ENCODE measurements at places on chromosomes 16 and 17.
A peak's percentile ranks its signal among the peaks of the same experiment; 100 is the strongest.

- DNase-seq: no peak
These were observed 48.8 kb downstream of the DNAH3 start for GRCh38 chr16:21101631-21102420.

DNA sequence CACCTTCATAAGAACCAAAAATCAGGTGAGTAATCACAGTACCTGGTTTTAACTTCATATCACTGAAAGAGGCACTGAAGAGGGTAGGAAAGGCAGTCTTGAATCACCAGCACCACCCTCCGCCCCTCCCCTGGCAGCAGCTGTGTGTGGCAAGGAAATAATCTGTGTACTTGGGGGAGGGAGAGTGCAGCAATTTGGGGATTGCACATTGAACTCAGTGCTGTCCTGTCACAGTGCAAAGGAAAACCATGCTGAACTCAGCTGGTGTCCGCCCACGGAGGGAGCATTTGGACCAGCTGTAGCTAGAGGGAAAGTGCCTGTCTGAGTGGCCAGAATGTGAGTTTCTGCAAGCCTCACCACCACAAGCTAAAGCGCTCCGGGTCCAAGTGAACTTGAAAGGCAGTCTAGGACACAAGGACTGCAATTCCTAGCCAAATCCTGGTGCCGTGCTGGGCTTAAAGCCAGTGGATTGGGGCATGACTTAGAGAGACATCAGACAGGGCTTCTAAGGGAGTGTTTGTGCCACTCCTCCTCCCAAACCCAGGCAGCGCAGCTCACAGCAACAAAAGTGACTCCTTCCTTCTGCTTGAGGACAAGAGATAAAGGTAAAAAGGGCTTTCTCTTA is 39.7 kb upstream of the ALDH3A1 start:
- no peak for DNase-seq

- no peak for DNase-seq
These were observed 23.1 kb downstream of the LITAFD start for GRCh38 chr16:8905168-8905762.

GRCh38 chr17:27807567-27808470 is 7.5 kb upstream of the NOS2 start:
- DNase-seq: peak; percentile 42

DNA sequence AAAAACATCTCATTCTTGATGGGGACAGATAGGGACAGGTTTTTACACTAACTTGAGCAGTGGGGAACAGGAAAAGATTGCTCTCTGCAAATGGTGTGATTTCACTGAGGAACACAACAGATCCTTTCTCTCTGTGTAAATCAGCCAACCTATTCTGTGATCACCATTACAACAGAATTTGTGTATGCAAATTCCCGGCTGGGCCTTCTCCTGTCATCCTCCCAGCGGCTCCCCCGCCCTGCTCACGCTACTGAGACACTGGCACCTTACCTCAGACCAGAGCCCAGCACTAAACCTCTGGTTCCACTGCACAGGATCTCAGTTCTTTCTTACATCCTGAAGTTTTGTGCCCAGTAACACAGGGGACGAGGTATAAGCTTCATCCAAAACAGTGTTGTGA is 97.0 kb upstream of the FA2H start:
- no peak for DNase-seq

GRCh38 chr16:46911038-46911437 is 26.9 kb downstream of the GPT2 start:
- no peak for DNase-seq

- no peak for DNase-seq
These were observed 66.7 kb upstream of the TANC2 start for GRCh38 chr17:62899361-62899760.

- DNase-seq: peak; percentile 11
These were observed 14.2 kb downstream of the POLR3K start for GRCh38 chr16:38941-39892.

- no peak for DNase-seq
These were observed 3.8 kb upstream of the TLCD2 start for GRCh38 chr17:1713878-1714426.

DNA sequence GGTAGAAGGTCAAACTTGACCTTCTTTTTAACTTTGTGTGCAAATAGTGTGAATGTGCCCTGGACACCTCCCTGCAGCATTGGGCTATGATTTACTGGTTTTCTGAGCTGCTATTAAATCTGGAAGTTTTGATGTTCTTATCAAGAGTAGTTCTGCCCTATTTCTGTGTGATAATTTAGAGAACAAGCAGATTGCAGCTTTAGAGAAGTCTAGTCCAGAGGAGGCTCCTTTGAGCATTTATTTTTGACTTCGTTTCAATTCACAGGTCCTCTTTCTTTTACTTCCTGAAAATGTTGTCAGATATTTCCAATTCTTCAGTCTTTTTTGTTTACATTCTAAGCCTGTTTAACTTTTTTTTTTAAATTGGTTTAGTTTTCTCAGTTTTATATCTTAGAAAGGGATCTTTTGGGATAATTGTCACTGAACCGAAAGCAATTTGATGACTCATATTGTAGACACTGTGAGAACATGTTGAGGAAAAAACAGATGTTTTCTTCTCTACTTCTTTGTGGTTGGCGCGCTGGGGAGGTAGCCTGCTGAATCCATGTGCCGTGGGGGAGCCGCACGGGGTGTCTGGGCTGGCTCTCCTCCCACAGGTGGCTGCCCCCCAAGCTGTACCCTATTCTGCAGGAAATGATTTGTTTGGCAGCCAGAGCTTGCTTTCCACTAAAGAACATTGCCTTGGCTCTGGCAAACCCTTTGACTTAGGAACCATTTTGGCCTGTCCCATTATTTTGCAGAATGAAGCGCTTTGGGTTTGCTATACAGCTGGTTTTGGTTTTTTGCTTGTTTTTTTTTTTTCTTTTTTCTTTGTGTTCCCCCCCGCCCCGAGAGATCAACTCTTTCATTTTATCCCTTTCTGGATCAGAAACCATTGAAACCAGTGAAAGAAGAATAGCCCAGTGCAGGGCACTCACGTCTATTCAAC is 53.4 kb downstream of the MFSD11 start:
- no peak for DNase-seq

DNA sequence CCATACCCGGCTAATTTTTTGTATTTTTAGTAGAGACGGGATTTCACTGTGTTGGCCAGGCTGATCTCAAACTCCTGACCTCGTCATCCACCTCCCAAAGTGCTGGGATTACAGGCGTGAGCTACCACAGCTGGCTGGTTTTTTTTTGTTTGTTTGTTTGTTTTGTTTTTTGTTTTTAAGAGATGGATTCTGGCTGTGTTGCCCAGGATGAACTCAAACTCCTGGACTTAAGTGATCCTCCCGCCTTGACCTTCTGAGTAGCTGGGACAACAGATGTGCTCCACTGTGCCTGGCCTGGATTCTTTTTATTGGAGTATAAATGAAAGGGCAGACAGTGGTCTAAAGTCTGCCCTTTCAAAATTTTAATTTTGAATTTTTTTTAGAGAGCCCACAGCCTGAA is 44.7 kb downstream of the FOXK2 start:
- DNase-seq: no peak

GRCh38 chr16:67910158-67910557 is 17.1 kb downstream of the PSKH1 start:
- DNase-seq: no peak

DNA sequence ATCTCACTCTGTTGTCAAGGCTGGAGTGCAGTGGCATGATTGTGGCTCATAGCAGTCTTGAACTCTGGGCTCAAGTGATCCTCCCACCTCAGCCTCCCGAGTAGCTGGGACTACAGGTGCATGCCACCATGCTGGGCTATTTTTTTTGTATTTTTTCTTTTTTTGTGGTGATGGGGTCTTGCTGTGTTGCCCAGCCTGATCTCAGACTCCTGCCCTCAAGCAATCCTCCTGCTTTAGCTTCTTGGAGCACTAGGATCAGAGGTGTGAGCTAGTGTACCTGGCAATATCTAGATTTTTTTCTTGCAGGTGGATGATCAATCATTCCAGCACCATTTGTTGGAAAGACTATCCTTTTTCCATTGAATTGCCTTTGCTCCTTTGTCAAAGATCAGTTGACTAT is 52.8 kb upstream of the IL34 start:
- no peak for DNase-seq

DNA sequence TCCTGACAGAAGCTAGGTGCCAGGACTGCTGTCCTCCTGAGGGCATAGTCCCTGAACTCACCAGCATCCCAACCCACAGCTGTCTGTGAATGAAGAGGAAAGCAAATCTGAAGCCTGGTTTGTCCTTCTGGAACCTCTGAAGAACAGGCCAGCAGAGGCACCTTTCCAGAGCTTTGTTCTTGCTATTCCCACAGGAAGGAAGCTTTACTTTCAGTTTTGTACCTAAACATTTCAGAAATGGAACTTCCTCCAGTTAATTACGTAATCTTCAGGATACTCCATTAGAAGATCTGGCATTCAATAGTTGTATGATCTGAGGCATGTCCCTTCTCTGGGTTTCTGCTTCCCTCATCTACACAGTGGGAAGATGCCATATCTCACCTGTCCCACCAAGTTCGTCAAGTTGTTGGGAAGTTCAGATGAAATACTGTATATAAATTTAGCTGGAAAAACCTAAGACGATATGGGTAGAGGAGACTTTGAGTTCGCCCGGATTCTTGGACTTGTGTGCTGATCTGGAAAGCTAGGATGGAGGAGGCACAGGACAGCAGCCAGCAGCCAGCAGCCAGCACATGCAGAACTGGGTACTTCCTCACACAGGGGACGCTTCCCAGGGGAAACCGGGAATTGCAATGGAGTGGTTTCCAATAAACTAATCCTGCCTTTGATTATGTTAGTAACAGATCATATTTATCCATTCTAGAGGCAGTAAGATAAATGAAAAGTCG is 22.4 kb downstream of the NXPH3 start:
- DNase-seq: no peak

- DNase-seq: no peak
These were observed 4.4 kb downstream of the SMARCD2 start for GRCh38 chr17:63837962-63838600.

DNA sequence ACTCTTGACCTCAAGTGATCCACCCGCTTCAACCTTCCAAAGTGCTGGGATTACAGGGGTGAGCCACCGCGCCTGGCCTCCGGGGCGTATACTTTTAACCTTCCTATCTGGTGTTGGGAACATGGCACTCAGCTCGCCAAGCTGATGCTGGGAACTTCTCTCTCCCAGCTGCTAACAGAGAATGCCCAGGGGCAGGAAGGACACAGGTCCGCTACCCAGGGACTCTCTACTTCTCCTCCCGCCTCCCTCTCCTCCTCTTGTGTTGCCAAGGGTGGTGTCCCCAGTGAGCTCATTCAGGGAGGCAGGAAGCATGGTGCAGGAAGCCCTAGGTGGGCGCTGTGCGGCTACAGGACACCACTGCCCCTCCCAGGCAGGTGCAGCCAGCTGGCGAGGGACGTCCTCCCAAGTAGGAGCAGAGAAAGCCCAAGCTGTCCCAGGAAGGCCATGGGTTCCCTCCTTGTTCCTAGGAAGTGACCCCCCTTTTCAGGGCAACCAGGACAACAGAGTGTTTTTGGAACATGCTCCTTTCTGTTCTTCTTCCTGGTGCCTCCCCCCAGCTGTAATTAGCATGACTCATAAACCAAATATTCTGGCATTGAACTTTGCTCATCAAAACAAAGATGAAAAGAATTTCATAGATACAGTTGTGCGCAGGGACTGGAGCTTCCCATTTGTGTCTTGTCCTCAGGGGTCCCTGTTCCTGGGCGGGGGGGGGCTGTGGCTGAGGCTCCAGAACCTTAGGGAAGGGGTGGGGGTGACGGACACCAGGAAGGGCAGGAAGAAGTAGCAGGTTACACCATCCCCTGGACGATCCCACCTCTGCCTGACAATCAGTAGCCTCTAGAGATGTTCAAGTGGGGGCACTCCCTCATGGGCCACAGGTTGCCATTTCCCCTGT is 2.7 kb downstream of the C1QTNF1 start:
- DNase-seq: no peak

GRCh38 chr16:2874912-2875362 is 8.1 kb upstream of the FLYWCH2 start:
- DNase-seq: peak; percentile 45

DNA sequence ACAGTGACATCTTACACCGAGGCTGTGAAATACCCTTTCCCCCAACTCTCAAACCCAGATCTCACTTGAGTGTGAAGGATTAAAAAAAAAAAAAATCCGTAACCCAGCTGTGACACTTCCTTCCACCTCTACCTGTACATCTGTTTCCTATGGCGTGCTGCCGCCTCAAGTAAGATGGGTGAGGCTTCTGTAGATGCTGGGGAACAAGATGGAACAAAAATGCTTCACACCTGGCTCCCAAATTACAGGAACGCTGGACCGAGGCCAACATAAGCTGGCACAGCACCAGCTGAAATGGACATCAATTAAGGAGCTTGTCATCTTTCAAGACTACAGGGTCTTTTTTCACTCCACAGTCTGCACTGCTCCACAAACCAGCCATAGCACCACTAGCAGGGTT is 95.9 kb downstream of the HIC1 start:
- DNase-seq: no peak

- DNase-seq: no peak
These were observed 142.4 kb downstream of the CYLD start for GRCh38 chr16:50884066-50884860.

GRCh38 chr16:58020628-58021521 is 4.7 kb upstream of the MMP15 start:
- peak; percentile 22 for DNase-seq

GRCh38 chr17:74833501-74834377 is 25.9 kb downstream of the GRIN2C start:
- DNase-seq: no peak

DNA sequence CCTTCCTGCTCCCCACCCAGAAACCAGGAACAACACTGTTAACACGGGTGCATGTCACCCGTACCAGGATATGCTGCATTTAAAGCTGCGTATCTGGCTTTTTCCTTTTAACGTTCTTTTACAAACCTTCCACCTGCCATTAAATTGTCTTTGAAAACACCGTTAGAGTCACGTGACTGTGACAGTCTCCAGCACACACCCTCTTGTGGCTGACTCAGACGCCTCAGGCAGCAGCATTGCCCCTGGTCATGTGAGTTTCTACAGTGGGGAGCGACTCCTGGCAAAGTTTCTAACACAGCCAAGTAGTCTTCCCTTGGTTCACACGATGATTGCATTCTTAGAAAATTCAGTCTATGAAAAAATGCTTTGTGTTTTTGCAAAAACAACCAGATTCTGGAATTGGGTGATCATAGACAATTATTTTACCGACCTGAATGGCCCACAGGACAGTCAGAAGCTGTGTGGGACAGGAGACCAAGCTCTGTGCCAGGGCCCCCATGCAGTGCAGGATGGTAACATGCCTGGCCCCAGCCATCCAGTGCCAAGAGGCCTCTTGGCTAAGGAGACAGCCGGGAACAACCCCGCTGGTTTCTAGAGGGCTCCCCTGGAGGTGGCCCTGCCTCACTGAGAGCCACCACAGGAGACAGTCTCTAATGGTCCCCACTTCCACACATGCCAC is 199.1 kb downstream of the KATNIP start:
- no peak for DNase-seq

- DNase-seq: no peak
These were observed 107.6 kb downstream of the SLC39A11 start for GRCh38 chr17:72984926-72985325.

- DNase-seq: no peak
These were observed 3.5 kb upstream of the BCL6B start for GRCh38 chr17:7019367-7019766.

DNA sequence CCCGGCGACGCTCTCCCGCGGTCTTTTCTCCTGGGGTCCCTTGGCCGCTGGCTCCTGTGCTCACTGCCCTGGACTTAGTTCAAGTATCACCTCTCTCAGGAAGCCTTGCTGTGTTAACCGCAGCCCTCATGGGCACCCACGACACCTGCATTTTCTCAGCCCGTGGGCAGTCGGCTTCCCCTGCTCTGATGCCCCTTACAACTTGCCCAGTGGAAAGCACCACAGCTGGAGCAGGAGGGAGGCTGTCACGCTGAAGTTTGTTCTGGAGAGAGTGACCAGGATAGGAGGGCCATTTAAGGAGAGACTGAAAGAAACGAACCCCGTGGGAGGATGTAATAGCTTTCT is 395 bp downstream of the STXBP4 start:
- no peak for DNase-seq

- DNase-seq: no peak
These were observed 138.5 kb upstream of the CACNG3 start for GRCh38 chr16:24117680-24118079.

Measured in T-helper 22 cell (primary cell).